ENCODE measurements at places on chromosomes 16 and 17.

- no peak for DNase-seq
Measured at GRCh38 chr17:57337390-57337789, 81.1 kb downstream of the MSI2 start.

- DNase-seq = no peak
Measured at GRCh38 chr17:28812748-28813377, 29.7 kb downstream of the FAM222B start.

DNA sequence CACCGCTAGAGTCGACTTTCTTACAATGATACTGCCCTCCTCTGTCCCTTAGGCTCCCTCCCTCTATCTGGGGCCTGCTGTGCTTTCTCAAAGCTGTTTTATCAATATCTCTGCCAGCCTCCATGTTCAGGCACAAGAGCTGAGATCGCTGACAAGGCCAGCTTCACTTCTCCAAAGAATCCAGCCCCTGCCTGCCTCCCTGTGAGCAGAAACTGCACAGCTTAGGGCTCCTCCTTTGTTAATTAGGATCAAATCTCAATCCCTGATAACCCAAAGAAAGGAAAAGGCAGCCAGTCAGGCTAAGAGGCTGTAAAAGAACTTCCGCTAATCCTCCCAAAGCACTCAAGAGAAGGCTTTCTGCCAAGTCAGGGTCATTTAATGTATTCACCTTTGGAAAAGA lies 616.0 kb upstream of the CDH11 start:
- no peak for DNase-seq

DNA sequence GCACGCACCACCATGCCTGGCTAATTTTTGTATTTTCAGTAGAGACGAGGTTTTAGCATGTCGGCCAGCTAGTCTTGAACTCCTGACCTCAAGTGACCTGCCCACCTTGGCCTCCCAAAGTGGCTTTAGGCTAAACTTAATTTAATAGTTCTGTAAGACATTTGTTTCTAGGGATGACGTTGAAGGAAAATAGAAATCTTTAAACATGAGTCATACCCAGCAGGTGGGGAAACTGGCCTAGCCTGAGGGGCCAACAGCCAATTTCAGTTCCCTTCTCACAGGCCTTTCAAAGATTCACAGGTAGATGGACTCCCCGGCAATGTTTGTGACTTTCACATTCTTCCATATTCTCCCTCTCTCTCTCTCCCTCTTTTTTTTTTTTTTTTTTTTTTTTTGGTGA lies 18.1 kb upstream of the ITPRIPL2 start:
- DNase-seq = no peak

DNA sequence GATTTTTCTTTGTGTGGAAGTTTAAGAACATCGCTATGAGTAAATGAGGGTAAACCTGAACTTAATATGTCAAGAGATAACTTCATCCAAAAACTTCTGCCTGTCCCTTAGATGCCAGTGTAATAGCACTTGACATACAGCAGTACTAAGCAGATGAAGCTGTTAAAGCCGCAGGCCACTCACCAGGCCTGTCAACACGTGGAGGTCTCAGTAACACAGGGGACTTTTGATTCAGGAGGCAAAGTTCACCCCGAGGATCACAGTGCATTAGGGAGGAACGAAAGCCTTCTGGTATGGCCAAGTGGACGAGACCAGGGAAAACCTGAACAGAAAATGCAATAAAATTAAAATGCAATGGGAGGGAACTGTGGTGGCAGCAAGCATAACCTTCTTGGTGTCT lies 235.7 kb downstream of the CHD9NB start:
- no peak for DNase-seq

- no peak for DNase-seq
Measured at GRCh38 chr17:63477480-63478440, 899 bp downstream of the ACE start.

GRCh38 chr17:18353541-18353940 lies 9.8 kb downstream of the SHMT1 start:
- DNase-seq = no peak

DNA sequence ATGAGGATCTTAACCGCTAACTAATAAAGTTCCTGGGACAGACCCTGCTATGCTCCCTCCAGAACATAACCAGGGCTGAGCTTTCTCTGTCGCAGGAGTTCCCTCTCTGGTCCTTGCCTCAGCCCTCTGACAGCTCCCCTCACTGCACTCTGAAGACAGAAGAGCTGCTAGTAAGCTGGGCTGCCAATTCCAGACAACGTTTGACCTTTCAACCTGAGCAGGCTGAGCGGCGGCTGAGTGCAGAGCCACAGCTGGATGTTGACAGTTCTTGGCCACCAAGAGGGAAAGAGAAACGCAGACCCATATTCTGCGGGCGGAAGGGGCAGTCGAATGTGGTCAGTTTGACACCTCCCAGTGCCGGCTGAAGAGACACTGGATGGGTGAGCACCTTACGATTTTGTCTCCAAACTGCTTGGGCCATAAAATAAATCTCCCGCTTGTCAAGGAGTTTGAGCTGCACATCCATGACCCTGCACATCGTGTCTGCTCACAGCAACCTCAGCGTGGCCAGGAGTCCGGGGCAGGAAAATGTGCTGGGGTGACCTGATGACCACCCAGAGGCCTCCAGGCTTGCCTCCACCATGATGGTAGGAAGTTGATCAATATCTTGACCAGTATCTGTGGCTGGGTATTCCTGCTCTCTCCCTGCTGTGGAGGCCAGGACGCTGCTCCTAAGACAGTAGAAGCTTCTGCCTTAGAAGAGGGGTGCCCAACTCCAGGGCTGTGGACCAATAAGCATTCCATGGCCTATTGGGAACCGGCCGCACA lies 209.2 kb downstream of the PARN start:
- DNase-seq = no peak

GRCh38 chr17:72344613-72345012 lies 223.8 kb downstream of the SOX9 start:
- DNase-seq = no peak

- no peak for DNase-seq
Measured at GRCh38 chr16:9603316-9603715, 511.9 kb downstream of the HAPSTR1 start.

- DNase-seq = no peak
Measured at GRCh38 chr16:11432856-11433395, 87.7 kb downstream of the RMI2 start.

DNA sequence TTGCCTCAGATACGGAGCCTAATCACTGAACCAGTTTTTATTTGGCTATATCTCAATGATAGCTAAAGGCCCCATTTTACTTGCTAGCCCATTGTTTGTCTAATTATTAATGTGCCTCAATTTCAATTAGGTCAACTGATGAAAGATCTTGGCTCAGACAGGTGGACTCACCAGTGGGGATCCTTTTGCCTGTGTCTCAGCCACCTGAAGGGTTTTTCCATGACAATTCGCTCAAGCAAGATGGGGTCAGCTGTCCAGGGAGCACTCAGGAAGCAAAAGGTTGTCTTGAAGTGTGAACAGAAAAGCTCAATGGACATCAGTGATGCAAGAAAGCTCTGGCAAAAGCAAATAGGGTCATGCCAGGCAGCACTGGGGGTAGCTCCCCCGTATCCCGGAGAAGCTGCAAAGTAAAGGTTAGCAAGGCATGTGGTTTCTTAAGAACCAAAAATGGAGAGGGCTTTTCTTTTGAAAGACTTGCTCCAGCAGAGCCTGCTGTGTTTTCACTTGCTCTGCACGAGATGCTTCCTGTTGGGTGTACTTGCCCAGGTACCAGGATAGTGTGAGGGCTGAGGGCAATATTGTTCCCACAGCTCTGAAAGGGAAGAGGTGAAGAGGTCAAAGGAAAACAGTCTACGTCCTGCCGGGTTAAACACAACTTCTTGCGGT lies 541.2 kb upstream of the CDH5 start:
- no peak for DNase-seq

- no peak for DNase-seq
Measured at GRCh38 chr17:51164911-51165679, 1.1 kb upstream of the NME2 start.

DNA sequence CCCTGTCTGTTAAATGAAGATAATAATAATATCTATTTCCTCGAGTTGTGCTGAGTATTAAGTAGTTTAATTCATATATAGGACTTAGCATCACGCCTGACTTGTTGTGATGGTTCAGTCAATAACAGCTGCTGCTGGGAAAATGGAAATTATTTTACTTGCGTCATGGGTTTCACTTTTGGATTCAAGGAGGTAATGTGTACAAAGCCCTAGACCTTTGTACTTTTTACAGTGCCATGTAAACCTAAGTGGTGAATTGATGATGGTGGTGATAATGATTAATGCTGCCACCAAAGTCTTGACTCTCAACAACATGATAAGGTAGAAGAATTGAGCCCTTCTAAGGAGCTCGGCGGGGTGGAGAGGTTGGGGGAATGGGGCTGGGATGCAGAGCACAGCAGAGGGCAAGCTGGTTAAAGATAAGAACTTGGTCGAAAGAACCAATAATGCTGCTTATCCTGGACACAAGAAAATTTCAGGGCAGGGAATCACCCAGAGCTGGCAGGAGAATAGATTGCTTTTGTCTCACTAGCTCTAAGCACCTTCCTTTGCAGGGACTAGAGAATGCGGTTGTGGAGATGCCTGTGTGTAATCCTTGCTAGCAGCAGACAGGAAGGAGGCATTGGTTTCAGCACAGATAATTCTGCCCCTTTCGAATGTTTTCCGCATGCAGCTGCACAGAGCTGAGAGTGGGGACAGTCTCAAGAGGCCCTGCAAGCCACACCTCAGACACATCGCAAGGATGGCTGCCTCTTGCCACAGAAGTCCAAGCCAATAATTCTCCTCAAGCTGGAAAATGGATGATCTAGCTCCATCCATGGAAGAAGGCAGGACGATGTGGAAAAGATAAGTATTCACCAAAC lies 187.1 kb downstream of the TMEM114 start:
- DNase-seq = no peak

GRCh38 chr17:57601143-57601735 lies 143.9 kb downstream of the CCDC182 start:
- no peak for DNase-seq

GRCh38 chr16:69407702-69408323 lies 16.6 kb upstream of the CYB5B start:
- no peak for DNase-seq

- no peak for DNase-seq
Measured at GRCh38 chr16:25568991-25569390, 122.8 kb upstream of the HS3ST4 start.

- DNase-seq = no peak
Measured at GRCh38 chr17:12040478-12040877, 19.8 kb downstream of the MAP2K4 start.

- no peak for DNase-seq
Measured at GRCh38 chr17:1865252-1866037, 35.6 kb downstream of the RPA1 start.

GRCh38 chr16:35208001-35208935 lies 1748.9 kb downstream of the TP53TG3F start:
- DNase-seq = no peak

DNA sequence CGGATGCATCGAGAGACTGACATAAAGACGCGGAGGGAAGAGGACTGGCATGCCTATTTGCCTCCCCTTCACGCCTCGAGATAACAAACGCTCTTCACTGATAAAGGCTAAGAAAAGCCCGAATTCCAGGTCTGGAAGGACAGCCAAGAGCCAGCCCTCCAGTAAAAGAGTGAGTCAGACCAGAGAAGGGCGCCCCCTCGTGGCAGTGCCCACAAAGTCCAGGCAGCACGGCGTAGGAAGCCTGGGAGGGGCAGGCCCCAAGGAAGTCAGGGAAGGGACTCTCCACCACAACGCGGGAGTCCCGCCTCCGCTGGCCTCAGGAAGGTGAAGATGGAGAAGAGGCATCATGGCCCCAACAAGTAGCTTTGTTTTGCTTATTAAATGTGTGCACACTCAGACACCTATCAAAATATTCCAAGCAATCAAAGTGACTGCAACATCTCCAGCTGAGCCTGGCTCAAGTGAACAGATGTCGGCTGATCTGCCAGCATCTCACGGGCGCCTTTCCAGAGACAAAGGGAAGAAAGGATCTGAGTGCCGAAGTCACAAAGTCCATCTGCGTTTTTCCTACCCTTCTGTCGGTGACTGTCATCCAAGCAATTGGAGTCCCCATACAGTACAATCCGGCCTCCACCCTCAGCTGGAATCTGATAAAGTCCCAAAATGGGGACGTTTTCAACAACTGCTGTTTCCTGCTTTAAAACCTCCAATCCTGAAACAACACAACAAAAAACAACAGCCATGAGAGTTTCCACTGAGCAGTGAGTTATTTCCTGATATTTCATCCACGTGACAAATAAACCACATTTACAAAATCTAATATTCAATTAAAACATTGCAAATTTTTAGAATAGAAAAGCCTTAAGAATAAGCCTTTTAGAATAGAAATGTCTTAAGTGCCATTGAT lies 20.4 kb upstream of the SLC38A8 start:
- peak; percentile 91 for DNase-seq

GRCh38 chr16:21652453-21652852 lies at the start of gene IGSF6:
IGSF6 (minus strand) TSS chr16:21652608; CDS start chr16:21652598, 10 bp downstream.
- DNase-seq = peak; percentile 76

DNA sequence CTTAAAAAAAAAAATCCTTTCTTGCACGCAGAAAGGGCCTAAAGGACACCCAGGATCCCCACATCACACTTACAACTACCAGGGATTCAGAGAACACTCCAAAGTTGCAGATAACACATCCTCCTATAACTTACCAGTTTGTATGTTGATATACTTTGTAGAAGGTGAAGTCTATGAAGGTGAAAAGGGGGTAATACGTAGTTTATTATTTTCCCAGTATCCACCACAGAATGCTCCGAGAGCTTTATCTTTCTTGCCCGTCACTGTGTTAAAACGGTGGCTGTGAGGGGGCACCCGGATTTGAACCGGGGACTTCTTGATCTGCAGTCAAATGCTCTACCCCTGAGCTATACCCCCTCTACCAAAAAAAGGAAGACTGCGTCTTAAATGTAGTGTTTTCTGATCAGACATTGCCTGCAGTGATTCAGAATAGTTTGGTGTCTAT lies 7.9 kb upstream of the RPL23 start:
- no peak for DNase-seq

DNA sequence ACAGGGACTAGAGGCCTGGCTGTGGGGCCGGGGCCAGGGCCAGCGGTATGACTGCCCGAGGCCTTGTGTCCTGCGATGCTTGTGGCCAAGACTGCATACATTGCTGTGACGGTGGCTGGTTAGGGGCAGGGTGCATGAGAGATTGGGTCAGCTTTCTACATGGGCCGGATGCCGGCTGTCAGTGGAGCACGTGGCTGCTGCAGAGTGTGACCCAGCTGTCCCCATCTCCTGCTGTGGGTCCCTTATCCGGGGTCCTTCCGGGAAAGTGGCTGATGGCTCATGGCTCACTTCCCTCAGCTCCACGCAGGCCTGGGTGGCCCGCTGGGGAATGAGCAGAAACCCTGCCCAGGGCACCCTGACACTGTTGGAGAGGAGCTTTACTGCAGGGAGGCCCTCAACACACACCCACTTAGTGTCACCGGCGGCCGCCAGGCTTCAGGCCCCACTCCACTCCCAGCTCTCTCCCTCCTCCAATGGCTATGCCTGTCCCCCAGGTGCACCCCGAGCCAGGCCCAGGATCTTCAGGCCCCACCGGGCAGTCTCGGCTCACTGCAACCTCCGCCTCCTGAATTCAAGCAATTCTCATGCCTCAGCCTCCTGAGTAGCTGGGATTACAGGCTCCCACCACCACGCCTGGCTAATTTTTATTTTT lies 808 bp upstream of the RGS11 start:
- DNase-seq = no peak

- no peak for DNase-seq
Measured at GRCh38 chr17:6471531-6472465, 27.5 kb downstream of the PIMREG start.

Measured in Right ventricle myocardium inferior (tissue), 1 donor.